Immature natural killer cell (primary cell): ENCODE measurements at places on chromosomes 4 and X. TPM values are rescaled to one million over a fixed set of nuclear protein-coding genes. Genes with fewer than 3 reads are reported as not detected.

Gene TMEM165
- polyA plus RNA-seq, result 44.2 TPM

Gene SMIM31
- polyA plus RNA-seq, result not detected

Gene FGB
- not detected for polyA plus RNA-seq

Gene IL15
- polyA plus RNA-seq, result 6.0 TPM

Gene CSN1S1
- polyA plus RNA-seq, result 1.5 TPM

Gene PCYT1B
- polyA plus RNA-seq, result 0.10 TPM

Gene CLTRN
- 0.61 TPM for polyA plus RNA-seq

Gene ARX
- polyA plus RNA-seq, result not detected

Gene UGT2A2
- not detected for polyA plus RNA-seq

Gene SSX4
- polyA plus RNA-seq, result not detected

Gene ADGRL3
- polyA plus RNA-seq, result not detected

Gene EXOC1L
- polyA plus RNA-seq, result 0.59 TPM
